ENCODE measurements at places on chromosomes 12 and 14.

GRCh38 chr14:63371033-63371432 is 52.3 kb upstream of the GPHB5 start:
- DNase-seq, result no peak

- DNase-seq, result no peak
These were observed 26.6 kb upstream of the PNMA1 start for GRCh38 chr14:73740618-73741326.

DNA sequence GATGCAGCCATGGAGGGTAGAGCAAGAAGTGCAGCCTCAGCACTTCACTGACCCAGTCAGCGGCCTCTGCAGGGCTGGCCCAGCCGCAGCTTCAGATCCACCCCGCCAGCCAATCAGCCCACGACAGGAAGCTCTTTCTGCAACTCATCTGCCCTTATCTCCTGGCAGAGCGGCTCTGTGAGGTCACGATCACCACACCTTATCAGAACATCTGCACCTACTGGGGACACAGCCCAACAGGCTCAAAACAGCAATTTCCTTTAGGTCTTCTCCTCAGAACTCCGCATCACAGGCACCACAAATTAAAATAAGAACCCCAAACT is 287.3 kb downstream of the BCL11B start:
- DNase-seq, result no peak

DNA sequence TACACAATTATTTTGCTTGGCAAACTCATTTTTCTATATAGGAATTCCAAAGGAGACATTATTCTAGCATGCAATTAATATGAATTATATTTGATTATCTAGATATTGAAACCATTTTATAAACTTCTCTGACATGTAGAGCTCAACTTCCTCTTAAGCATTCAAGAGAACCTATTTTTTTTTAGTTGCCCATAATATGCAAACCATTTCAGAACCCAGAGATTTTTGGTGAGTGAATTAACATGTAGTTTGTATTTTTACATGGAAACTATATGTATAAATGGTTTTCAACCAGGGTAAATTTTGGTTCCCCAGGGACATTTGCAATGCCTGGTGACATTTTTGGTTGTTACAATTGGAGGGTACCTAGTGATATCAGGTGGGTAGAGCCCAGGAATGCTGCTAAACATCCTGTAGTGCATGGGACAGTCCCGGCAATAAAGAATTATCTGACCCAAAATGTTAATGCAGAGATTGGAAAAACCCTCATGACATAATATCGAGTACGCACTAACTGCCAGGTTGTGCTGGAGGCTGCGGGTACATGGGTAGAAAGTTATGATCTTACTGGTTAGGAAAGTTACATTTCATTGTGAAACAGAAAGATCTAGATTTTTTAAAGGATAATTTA is 338.9 kb upstream of the GARIN2 start:
- no peak for DNase-seq

DNA sequence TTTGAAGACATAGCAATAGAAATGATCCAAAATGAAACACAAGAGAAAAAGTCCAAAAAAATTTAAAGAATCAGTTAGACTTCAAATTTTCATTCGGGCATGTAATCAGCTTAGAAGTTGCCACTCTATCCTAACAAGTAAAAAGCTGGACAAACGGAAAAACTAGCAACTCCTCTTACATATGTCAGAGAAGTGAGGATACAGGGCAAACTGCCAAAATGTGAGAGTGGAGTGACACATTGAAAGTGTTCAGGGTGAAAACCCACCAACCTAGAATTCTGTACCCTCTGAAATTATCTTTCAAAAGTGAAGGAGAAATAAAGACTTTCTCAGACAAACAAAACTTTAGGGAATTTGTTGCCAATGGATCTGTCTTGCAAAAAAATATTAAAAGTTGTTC is 42.0 kb upstream of the CHPT1 start:
- DNase-seq, result no peak

DNA sequence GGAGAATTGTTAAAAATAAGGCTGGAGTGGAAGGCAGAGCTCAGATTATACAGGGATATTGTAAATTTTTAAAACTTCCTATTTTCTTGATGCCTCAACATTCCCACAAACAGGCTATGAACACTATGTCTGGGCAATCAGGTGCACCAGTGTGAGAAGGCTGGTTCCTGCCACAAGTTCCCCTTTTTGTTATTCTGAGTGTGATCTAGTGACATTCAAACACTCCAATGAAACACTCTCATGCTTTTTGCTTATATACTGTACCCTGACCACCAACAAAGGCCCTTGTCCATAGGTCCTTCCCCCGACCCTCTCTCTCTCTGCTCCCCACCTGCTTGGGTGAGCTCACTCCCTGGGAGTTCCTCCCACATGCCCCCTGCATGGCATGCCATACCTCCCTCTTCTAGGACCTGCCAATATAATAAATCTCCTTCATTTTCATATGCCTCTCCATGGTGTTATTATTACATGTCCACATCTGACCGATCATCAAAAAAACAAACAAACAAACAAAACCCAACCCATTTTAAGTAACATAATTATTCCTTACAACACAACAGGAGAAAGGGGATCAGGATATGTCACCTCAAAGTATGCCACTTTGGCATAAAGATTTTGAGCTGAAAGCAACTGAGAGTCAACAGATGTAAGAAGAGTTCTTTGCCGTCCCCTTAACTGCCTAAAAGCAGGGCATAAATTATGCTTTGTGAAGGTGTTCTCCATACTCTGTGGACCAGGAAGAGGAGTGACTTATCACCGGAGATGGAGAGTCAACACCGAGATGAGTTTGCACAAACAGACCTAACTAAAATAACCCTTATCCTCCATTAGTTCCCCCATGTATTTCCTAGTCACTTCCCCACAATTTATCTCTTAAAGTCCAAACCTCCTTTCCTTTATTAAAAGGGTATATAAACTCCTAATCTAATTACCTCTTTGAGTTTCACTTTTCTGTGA is 42.5 kb upstream of the CATSPERB start:
- DNase-seq, result no peak

- DNase-seq, result no peak
These were observed 14.7 kb downstream of the TAOK3 start for GRCh38 chr12:118358008-118358359.

- DNase-seq, result no peak
These were observed 168.6 kb downstream of the KITLG start for GRCh38 chr12:88411689-88412088.

Data from foreskin melanocyte (primary cell).